Mesenchymal stem cell (in vitro differentiated cells and primary cell): ENCODE measurements at places on chromosomes 12 and 14.

DNA sequence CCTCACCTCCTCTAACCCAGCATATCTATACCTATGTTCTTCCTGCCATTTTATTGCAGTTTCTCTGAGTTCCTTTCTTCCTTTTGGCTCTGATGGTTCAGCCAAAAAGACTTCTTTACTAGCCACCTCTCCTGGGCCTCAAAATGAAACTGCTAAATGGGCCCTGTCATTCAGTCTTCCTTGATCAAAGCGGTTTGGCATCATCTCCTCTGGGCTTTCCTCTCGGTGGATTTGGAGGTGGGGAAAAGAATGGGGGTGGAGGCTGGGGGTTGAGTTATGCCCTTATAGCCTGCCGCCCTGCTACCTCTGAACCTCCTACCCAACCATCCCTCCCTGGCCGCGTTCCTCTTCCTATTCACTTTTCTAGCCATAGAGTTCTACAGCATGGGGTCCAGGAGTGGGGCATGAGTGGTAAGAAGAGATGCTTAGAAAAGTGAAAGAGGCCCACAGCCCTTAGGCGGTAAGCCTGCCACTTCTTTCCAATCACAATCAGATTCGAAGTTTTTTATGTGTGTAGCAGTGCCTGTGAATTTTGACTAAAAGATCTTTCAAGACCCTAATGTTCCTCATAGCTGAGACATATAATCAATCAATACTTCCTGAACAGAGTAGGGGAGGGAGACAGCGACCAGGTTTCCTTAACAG is 2.5 kb downstream of the AJUBA start:
- no peak for DNase-seq

DNA sequence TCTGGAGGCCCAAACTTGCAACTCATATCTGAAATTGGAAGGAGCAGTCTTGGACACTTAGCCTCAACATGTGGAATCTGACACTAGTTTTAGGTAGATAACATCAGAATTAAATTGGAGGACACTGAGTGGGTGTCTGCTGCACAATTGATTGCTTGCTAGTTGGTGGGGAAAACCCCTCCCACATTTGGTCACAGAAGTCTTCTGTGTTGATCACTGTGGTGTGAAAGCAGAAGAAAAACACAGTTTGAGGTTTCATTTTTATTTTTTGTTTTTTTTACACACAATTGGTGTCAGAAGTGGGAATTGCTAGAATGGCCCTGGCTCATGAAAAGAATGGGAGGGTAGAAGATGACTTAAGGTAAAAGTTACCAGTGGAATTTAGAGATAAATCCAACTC is 78.0 kb upstream of the CD163 start:
- no peak for DNase-seq

GRCh38 chr12:61542551-61542950 is 717.7 kb upstream of the USP15 start:
- no peak for DNase-seq

- DNase-seq = no peak
Observed at GRCh38 chr14:95885278-95885677, 8.6 kb downstream of the TUNAR start.

DNA sequence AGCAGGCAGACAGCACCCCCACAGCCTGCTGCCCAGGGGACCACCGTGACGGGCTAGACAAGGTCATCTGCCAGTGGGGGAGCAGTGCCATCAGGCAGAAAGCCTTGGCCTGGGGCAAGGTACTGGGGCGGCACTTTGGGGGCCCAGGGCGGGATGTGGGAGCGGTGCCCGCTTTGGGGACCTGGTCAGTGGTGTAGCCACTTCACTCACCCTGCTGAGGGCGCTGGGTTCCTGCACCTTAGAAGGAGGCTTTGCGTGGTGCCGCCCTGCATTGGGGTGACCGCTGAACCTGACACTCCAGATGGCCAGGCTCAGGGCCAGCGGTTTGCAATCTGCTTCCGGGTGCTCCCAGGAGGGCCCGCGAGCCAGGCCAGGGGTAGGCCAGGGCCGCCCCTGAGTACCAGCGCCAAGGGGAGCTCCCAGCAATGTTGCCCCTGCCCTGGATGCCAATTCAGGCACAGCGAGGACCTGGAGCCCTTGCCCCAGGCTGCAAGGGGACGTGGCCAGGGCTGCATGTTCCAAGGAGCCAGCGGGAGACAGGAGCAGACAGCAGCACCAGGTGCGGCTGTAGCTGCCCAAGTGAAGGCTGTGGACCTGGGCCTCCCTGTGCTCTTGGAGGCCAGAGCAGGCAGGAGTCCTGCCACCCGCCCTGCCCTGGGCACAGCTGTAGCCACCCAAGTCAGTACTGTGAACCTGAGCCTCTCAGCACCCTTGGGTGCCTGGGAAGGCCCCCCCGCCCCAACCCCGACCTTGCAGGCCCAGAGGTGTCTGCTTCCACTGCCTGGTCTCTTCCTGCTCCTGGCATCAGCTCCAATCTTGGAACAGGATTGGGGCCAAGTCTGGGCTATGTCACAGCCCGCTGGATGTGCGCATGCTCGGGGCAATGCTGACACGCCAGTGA is 550.7 kb downstream of the SLC6A15 start:
- DNase-seq = no peak

DNA sequence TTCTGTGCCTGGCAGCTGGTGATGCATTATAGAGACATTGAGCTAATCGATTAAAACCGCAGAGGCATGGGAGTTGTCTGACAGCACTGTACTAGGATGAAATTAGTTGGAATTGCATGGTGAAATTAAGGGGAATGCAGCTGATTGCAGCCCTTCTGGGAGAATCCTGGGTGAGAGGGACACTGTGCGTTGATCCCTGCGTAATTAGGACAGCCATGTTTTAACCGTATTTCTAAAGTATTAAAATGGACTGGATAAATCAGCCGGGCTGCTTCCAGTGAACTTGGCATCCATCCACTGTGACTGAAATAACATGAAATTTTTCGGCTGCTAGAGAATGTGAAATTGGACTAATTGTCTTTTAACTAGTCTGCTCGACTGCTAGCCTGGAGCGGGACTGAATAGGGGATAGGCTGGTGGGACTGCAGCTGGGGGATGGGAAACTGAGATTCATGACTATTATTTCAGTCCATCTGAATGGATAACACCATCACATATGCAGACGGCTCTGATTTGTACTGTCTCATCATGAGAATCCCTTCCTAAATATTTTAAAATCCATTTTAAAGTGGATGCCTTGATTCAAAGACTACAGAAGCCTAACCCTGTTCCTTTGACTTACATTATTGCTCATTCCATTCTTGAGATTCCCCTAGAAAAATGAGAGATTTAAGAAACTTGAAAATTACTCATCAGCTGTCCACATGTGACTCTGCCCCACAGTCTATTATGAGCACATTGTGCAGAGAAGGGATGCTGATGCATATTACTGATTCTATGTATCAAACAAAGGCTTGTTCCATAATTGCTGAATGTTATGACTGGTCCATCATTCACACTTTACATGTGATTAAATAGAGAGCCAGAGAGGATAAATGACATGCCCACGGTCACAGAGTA is 343.9 kb downstream of the NPAS3 start:
- no peak for DNase-seq

DNA sequence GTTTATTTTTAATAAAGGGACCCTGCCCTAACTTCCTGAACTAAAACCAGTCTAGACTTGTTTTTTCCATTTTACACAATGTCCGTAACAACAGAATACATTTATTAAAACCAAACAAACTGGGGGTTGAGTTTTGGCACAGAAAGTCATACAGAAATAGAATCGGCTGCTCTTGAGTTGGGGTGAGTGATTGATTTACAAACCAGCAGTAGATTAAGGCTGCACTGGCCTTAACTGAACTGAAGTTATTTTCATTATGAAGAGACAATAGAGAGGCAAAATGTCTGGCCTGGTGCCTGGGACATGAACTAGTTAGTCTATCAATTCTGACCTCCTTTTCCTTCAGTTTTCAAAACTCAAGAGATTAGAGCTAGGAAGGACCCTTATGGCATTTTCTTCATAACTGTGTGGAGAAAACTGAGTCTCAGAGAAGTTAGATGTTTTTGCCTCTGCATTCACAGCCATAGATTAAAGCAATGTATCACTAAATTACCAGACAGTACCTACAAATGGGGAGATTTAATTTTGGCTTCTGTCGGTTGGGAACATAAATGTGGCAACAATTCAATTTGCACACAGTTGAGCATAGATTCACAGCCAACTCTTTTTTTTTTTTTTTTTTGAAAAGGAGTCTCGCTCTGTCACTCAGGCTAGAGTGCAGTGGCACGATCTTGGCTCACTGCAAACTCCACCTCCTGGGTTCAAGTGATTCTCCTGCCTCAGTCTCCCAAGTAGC is 19.8 kb upstream of the MGP start:
- DNase-seq = no peak

GRCh38 chr14:65032319-65032718 is 45.6 kb downstream of the FNTB start:
- DNase-seq = no peak
